ENCODE measurements at places on chromosomes 5 and 9.

DNA sequence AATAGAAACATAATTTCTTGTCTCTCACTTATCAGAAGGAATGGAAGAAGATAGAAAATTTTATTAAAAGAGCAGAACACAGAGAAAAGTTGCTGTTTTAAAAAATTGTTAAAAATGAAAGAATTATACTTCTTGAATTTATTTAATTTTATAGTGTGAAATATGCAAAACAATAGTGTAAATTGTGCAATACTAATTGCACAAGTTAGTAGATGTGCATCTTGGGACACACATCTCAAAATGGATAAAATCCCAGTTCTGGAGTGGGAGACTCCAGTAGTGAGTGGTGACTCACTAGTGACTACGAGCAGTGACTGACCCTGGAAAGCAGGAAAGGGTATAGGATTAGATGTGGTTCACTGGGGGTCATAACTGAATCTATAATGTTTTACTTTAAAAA, 223.2 kb downstream of the MSX2 start:
- DNase-seq = no peak

DNA sequence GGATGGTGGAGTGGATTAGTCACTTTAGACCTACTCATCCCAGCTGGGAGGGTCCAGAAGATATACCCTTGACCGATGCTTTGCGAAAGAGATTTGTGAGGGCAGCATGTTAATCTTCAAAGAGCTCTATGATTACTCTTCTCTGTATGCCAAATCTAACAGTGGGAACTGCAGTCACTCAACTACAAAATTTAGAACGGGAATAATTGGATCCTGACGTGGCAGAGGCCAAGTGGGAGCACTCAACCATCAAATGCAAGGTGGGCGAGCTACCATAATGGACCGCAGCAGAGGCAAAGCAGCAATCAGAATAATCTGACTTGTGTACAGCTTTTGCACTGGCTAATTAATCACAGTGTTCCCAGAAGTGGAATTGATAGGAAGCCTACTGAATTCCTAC, 20.4 kb downstream of the NSA2 start:
- no peak for DNase-seq

- DNase-seq = no peak
Measured at GRCh38 chr9:99177576-99178366, 44.0 kb downstream of the ALG2 start.

- DNase-seq = no peak
Measured at GRCh38 chr5:78009937-78010527, 233.9 kb upstream of the TBCA start.

DNA sequence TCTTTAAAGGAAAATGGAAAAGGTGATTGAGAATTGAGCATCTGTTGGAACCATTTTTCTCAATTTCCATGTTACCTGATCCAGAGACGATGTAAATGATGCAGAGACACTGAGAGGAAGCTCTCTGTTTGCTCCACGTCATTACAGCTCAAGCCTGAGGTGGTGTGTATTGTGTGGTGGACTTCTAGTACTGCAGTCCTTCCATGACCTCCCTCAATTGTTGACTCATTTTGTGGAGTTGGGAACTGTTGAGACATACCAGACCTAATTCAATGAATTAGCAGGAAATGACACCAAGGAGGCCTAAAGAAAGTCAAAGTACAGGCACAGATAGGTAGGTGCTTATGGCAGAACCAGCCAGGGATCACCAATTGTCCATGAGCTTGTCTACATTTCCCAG, 15.6 kb upstream of the LVRN start:
- DNase-seq = no peak

GRCh38 chr9:87824216-87824875, 58.3 kb upstream of the SPATA31E1 start:
- DNase-seq = no peak

- DNase-seq = no peak
Measured at GRCh38 chr9:99822806-99823591, 1.3 kb downstream of the NR4A3 start.

DNA sequence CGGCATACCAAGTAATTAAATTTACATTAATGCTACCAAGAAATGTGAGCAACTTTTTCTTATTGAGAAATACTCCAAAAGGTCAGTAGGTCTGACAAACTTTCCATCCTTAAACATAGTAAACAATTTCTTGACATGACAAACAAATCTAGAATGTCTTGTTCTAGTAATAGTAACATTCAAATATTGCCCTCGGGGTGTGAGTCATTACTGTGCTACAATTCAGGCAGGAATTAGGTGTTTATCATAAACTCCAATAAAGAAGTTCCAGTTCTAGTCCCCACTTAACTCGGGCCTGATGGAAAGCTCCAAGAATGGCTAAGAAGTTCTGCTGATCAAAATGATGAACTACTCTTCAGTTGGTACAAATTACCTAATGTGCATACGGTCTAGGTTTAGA, 235.6 kb upstream of the TUSC1 start:
- DNase-seq = no peak

- no peak for DNase-seq
Measured at GRCh38 chr9:27471789-27472188, 52.3 kb upstream of the IFNK start.

- DNase-seq = no peak
Measured at GRCh38 chr9:116020801-116021200, 132.8 kb upstream of the PAPPA start.

Measured in keratinocyte (primary cell).